ENCODE measurements at places on chromosomes 6 and 20. TPM values are rescaled to one million over a fixed set of nuclear protein-coding genes. Genes with fewer than 3 reads are reported as not detected.

DNA sequence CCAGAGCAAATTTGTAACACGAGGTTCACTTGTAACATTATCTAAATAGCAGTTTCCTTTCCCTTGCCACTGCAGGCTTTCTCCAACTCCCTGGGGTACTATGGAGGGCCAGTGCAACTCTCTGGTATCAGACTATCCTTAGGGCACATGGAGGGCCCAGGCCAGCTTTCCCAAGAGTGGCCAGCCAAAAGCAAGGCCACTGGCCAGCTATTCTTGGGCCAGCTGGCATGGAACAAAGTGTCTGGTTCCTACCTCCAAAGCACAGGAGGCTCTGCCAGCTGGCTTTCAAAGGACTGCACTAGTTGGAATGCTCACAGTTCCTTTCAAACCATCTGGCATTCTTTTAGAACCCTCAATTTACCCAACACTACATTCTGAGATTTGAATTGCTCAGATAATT is 8.7 kb downstream of the RNF24 start:
- DNase-seq, result peak; percentile 48

Gene PRND
- not detected for total RNA-seq

Gene HCRTR2
- not detected for total RNA-seq

- no peak for DNase-seq
These were observed 202.2 kb upstream of the PRND start for GRCh38 chr20:4519534-4519933.

Gene TAGAP
- 4.1 TPM for total RNA-seq

Measured in breast epithelium (tissue), 4 donors.